ENCODE measurements at places on chromosomes 4 and X.
A peak's percentile ranks its signal among the peaks of the same experiment; 100 is the strongest.

DNA sequence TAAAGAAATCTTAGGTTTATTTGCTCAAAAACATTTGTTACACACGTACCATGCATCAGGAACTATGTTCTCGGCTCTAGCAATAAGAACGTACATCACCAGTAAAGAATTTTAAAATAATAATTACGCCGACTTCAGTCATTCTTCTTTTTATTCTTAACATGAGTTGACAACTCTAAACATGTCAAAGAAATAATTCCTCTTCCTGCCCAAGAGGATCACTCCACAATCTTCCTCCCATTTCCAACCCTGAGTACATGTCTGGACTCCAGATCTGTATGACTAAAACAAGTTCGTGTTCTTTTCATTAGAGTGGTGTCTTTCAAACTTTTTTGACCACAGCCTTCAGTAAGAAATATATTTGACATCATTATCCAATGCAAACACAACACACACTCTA lies 201.6 kb upstream of the GRIA3 start:
- DNase-seq = no peak

- no peak for DNase-seq
These were observed 44.2 kb upstream of the PCDH18 start for GRCh38 chr4:137576446-137576845.

GRCh38 chr4:88866862-88867550 lies 169.4 kb upstream of the NAP1L5 start:
- no peak for DNase-seq

DNA sequence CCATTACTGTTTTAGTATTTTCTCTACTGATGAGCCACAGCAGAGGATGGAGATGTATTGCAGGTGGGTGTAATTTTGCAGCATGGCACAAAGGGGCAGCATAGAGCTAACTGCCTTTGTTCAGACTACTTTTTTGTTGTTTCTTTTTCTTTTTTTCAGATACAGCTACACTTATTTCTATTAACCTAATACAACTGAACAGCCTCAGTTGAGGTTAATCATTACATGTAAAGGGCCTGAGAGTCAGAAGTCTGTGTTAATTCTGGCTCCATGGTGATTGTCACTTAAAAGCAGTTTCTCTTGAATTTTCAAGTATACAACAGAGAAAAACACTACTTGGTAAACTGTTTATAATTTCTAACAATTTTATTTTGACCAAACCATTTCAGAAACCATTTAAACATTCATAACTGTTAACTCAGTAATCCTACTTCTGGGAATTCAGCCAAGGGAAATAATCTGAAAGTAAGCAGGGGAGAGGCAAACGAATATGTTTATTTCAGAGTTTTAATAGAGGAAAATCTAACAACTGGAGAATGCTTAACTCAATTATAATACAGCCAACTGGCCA lies 13.9 kb upstream of the PPEF2 start:
- DNase-seq = no peak

- DNase-seq = no peak
These were observed 154.2 kb downstream of the AMELX start for GRCh38 chrX:11447418-11447817.

DNA sequence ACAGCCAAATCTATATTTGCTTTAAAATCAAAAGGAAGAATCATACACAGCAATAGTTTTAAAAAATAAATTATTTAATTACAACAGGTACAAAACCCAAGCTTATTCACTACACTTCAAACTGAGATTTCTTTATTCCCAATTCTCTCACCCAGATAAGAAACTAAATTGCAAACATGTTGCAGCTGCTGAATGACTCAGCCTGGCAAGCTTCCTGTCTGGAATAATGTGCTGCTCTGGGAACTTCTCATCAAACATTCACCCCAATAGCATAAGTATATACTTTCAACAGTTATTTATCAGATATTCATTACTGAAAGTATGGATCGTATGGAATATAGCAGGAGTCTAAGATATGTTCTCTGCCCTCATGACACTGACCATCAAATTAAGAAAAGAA lies 43.0 kb upstream of the GABRA2 start:
- no peak for DNase-seq

- no peak for DNase-seq
These were observed 49.6 kb downstream of the MEPE start for GRCh38 chr4:87882321-87882720.

DNA sequence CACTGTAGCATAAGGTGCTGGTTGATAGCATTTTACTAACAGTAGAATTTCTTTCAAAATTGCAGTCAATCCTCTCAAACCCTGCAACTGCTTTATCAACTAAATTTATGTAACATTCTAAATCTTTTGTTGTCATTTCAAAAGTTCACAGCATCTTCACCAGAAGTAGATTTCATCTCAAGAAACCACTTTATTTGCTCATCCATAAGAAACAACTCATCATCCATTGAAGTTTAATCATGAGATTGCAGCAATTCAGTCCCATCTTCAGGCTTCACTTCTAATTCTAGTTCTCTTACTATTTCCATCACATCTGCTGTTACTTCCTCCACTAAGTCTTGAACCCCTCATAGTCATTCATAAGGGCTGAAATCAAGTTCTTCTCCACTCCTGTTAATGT lies 21.7 kb downstream of the LAMTOR3 start:
- DNase-seq = no peak

DNA sequence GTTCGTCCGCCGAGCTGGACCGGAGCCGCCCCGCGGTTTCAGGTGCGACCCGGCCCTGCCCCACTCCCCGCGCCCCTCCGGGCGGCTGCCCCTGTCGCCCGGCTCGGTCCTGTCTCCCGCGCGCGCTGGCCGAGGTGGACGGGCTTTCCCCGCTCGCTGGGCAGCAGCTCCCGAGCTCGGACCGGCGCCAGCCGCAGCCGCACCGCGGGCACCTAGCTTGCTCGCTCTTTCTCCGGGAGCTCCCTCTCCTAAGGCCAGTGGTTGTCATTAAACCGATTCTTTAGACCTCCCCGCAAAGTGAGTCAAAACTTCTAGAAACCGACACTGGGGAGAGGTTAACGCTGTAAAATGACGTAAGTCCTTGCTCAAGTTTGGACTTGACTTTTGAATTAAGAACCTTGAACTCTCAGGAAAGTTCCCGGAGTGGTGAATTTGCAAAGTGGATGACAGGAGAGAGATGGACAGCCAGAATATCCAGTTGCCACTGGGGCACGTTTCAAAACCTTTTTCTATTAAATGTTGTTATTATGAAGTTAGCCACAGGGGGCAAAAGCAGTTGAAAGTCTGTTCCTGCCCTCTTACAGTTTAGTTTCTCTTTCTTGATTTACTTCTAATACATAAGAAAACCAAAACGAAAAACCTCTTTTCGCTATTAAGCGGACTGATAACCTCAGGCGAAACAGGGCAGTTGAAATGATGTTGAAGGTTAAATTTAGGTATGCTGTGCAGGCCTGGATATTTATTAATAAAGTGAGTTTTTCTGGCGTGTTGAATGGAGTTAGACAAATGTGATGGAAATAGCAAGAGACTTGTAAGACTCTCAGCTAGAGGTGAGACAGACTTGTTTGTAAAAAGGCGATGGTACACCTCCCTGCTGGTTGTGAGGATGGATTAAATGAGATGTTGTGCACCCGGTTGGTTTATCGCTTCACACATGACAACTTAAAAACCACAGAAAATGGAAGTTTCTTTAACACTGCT lies 847 bp downstream of the PI4K2B start:
- peak; percentile 72 for DNase-seq

DNA sequence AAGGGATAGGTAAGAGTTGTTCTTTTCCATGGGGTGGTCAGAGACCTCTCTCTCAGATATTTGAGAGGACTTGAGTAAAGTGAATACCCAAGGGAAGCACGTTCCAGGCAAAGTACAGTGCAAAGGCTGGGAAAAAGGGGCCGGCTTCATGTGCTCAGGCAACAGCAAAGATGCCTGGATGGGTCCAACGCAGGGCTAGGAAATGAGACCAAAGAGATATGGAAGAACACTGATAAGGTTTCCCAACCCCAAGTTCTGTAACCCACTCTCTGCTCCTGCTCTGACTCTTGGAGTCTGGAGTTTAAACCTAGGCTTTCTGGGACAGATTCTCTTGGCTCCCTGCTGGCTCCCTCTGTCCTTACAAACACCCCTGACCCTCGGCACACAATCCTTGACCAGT lies 36.2 kb upstream of the PROM1 start:
- DNase-seq = no peak

- no peak for DNase-seq
These were observed 259.4 kb upstream of the DIAPH2 start for GRCh38 chrX:96425200-96425599.

- no peak for DNase-seq
These were observed 118.8 kb upstream of the AFF2 start for GRCh38 chrX:148381603-148382002.

DNA sequence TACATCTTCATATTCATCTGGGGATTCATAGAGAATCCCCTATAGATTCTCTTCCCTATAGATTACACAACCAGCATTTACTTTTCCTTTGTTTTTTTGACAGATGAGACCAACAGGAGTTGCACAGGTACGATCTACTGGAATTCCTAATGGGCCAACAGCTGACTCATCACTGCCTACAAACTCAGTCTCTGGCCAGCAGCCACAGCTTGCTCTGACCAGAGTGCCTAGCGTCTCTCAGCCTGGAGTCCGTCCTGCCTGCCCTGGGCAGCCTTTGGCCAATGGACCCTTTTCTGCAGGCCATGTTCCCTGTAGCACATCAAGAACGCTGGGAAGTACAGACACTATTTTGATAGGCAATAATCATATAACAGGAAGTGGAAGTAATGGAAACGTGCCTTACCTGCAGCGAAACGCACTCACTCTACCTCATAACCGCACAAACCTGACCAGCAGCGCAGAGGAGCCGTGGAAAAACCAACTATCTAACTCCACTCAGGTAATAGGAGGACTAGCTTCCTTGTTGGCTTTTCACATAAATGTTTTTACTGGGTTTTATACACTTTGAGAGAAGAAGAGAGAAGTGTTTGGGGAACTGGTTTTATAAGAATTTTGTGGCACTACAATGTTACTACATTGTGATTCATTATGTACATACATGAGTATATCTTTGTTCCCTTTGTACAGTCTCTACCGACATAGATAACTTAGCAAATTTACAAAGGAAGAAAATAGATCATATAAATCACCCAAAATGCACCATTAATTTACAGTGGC lies 137.2 kb downstream of the DIPK2B start:
- DNase-seq = no peak

DNA sequence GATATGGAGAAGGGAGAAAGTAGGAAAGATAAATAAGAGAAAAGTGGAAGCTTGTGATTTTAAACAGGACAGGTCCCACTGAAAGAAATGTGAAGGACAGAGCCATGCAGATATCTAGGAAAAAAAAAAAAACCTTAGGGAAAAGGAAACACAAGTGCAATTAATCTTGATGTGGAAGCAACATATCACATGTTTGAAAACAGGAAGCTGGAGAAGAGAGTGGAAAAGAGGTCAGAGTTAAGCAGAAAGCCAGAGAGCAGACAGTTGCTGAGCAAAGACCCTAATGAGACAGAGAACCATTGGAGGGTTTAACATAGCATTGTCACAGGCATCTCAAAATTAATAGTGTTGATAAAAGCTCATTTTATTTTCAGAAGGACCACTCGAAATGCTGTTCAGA lies 89.7 kb downstream of the SPOCK3 start:
- no peak for DNase-seq

DNA sequence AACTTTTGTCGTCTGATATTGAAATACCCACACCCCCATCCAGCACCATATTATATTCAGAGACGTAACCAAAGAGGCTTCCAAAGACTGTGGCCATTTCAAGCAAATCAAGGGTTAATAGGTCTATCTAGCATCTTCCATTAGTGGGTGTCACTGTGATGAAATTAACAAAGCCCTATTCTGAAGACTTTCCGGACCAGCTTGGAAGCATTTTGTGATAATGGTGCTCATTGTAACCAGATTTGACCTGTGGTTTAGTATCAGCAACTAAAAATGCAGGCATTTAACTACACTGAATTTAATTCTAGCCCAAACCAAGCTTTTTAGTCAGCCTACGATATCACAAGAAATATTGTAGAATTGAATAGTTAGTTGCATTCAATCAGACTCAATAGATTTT lies 309.7 kb upstream of the TENM3 start:
- no peak for DNase-seq

DNA sequence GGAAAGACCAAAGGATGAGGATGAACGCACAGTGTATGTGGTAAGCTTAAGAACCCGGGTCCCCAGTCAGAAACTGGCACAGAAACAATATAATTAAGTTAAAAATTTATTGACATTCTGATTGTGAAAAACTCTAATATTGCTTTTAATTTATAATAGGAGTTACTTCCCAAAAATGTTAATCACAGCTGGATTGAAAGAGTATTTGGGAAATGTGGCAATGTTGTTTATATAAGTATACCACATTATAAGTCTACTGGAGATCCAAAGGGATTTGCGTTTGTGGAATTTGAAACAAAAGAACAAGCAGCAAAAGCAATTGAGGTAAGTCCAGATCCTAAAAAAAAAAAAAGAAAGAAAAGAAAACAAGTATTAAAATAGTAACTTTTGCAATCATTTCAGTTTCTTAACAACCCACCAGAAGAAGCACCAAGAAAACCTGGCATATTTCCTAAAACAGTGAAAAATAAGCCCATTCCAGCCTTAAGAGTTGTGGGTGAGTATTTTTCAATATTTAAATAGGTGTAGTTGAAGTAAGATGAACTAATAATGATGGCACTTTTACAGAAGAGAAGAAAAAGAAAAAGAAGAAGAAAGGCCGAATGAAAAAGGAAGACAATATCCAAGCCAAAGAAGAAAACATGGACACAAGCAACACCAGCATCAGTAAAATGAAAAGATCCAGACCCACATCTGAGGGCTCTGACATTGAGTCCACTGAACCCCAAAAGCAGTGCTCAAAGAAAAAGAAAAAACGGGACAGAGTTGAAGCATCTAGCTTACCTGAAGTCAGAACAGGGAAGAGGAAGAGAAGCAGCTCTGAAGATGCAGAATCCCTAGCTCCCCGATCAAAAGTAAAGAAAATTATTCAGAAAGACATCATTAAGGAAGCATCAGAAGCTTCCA lies 9.9 kb downstream of the LARP7 start:
- DNase-seq = no peak

DNA sequence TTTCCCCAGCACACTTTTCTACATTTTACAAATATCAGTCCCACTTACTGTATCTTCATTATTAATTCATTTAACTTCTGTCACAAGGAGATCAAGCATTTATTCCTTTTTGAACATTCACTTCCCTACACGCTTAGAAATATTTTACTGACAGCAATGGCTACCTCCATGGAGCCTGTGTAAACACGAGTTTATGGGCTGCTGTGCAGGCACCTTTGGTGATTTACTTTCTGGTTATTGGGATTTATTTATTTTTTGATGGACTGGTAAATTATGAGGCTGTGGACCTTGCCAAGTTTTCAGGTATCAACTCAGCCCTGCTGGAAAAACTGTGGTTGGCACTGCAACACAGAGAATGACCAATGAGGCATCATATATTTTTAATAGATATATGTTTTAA lies 45.4 kb upstream of the PAQR3 start:
- no peak for DNase-seq

Data from GM06990 (cell line).